ENCODE measurements at places on chromosomes 7 and 10.

- no peak for DNase-seq
Observed at GRCh38 chr7:120996988-120997345, 8.5 kb downstream of the CPED1 start.

DNA sequence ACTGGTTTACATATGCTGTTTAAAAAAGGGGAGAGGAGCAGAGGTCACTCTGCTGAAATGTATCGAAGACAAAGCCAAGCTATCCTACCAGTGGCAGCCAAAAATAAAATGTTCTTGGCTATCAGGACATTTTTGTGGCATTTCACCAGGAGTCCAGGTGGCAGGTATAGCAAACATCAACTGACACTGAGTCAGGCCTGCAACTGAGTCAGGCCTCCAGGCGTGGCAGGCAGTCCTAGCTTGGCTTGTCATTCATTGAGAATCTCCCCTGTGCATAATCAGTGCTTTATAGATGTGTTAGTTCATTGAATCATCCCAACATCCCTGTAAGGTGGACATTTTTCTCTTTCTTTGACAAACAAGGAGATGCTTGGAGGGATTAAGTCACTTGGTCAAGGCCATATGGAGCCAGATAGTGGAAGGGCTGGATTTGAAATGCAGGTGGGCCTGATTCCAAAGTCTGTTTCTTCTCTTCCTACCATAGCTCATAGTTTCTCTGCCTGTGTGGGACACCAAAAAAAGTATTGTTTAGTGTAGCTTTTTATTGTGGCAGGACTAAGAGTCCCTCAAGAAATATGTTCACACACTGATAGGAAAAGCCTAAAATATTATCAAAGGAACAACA lies 4.3 kb downstream of the DYNC1I1 start:
- no peak for DNase-seq

- DNase-seq = no peak
Observed at GRCh38 chr10:120555842-120556532, 99.0 kb downstream of the PLPP4 start.

- no peak for DNase-seq
Observed at GRCh38 chr10:29205787-29206186, 83.1 kb upstream of the LYZL1 start.

DNA sequence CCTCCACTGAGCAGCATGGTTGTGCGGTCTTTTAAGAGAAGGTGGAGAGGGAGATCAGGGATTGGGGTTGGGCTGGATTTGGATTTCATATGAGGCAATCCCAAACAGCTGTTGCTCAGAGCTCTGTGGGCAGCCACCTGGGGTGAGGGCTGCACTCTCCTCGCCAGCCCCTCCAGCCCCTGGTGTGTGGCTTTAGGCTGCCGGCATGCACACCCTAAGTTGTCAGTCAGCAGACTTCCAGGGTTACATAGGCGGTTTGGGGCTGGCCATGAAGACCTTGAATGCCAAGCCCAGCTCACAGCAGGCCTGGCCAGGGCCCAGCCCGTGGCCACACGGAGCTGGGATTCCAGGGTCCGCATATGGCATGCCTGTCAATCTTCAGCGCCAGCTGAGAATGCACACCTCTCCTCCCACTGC lies 54.8 kb downstream of the ZMIZ1 start:
- no peak for DNase-seq

DNA sequence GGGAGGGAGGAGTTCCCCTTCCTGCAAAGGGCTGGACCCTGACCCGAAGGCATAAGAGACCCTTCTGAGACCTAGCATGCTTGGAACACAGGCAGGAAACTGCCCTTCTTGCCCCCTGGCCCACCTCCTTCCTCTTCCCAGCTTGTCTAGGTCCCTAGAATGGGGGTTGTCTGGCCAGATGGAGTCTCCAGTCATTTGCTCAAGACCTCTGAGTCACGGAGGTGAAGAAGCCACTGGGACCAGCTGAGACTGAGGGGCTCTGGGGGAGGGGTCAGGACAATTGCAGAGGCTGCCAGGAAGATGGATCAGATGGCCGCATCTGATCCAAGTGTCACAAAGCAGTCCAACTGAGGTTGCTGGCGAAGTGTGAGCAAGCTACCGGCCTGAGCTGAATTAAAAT lies 46.2 kb downstream of the COL13A1 start:
- no peak for DNase-seq

GRCh38 chr10:86419101-86419500 lies 52.5 kb upstream of the GRID1 start:
- no peak for DNase-seq

- DNase-seq = no peak
Observed at GRCh38 chr7:28481091-28481926, 69.0 kb downstream of the CREB5 start.

DNA sequence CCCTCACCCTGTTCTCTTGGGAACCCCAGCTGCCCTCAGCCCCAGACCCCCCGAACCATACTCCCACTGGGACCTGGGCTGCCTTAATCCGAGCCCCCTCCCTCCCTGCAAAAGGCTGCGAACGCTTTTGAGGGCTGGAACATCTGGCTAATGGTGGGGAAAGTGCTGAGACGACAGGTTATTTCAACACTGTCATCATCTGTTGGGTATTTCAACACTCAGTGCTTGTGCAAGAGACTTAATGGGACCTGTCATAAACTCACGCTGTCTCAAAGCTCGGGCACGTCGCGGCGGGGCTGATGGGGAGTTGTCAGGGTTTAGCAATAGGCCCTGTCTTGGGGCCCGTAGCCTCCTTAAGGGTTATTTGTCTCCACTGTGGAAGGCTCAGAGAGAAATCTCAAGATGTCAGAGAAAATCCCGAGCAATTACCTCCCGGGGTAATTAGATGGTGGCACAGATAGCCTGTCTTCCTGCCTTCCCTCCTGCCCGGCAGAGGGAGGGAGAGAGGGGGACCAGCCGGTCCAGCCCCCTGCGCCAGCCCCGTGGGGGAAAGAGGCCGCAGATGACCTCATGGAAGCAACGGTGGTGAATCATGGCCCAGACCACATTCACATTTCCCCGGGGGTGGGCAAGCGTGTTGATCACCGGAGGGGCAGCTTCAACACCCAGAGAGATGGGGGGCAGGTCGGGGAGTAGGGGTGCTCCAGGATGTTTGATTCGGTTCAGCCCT lies 88.7 kb upstream of the MYL10 start:
- no peak for DNase-seq

DNA sequence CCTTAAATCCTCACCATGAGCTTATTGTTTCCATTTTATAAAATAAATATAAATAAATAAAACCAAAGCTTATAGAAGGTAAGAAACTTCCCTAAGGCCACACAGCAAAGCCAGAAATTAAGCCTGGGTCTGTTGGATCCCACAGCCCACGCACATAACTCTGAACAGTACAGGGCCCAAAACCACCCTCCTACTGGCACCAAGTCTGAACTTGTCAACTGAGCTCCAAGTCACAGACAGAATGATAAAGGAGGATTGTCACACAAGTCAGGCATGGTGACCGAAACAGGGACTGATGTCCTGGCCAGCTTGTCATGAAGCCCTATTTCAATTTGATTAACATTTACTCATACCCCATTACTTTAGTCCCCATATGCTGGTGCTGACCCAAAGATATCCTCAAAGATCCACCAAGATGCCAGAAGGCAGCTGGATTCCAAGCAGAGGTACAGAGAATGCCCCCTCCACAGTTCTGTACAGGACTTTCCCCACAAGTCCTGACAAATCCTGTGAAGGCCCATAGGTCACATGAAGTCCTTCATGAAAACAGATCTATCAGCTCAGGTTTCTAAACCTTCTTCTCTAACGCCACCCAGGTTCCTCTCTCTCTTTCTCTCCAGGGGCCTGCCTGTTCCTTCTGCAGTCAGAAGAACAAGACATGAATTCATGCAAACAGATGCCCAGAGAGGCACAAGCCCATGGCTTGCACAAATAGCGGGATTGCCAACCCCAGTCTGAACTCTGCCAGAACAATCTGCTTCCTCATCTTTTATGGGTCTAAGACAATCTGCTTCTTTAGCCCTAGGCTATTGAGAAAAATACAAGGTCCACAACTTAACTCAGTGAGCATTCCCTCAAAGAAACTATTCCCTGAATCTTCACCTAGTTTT lies 60.9 kb downstream of the GLI3 start:
- DNase-seq = no peak

DNA sequence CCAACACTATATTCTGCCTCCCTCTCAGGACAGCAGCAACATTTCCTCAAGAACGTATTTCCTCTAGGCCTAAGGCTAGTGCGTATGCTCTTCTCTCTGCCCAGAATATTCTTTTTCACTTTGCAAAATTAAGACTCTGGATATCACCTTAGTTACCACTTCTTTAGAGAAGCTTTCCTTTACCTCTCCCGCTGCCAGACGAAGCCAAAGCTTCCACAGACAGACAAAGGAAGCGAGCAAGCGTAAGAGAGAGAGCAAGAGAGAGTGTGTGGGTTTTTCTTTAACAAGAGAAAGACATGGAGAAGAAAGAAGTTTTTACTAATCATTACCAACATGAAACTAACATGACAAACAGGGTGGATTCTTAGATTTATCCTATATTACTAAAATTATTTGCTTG lies 64.1 kb downstream of the P4HA1 start:
- no peak for DNase-seq

GRCh38 chr10:103123282-103124024 lies 69.6 kb downstream of the NT5C2 start:
- no peak for DNase-seq

DNA sequence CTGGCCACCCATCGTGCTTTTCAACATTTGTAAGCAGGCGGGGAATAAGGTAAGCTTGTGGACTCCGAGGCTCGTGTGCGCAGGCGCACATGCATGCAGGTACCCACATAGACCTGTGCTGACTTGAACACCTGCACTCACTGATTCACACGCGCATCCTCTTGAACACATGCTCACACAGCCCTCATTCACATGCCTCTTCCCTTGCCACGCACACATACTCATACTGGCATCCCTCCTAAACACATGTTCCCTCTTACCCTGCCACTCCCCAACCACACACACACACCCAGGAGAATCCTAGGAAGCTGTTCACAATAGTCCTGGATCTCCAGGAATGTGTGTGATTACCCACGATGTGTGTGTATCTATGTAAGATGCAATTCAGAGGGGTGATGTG lies 44.1 kb upstream of the LBX1 start:
- DNase-seq = no peak

GRCh38 chr7:27836536-27836935 lies 96.6 kb downstream of the TAX1BP1 start:
- DNase-seq = no peak

- DNase-seq = no peak
Observed at GRCh38 chr7:104903044-104903443, 111.0 kb upstream of the KMT2E start.

GRCh38 chr7:136392856-136393255 lies 415.7 kb upstream of the MTPN start:
- DNase-seq = no peak

DNA sequence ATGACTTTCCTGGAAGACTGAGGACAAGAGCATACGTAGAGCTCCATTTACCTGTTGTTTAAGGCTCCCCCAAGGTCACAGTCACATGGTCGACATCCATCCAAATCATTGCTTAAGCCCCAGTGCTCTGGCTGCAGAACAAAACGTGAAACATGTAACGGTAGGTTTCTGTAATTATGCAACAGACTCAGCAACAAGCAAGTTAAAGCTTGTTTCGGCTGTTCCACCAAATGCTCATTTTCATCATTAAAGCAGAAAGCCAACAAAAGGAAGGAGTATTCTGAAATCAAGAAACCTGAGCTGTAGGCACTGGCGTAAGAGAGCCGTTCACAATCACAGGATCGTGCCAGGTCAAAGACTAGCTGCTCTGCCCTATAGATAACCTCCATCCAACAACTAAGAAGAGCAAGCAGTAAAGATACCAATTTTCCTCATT lies 30.0 kb downstream of the LAMB1 start:
- DNase-seq = no peak

DNA sequence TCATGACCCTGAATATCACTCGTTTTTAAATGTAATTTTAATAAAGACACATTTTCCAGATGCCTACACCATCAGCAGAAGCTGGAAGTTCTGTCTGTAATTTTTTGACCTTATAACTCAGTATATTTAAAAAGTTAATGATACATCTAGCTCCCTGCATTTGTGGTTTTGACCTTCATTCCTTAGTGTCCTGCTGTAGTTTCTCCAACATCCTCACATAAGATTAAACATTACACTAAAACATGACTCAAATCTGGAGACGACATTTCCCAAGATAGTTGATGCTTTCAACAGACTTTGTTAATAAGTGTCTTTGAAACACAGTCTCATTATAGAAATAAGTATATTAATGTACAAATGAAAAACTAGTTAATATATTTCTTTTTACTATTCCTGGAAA lies 363.1 kb downstream of the POM121L12 start:
- DNase-seq = no peak

DNA sequence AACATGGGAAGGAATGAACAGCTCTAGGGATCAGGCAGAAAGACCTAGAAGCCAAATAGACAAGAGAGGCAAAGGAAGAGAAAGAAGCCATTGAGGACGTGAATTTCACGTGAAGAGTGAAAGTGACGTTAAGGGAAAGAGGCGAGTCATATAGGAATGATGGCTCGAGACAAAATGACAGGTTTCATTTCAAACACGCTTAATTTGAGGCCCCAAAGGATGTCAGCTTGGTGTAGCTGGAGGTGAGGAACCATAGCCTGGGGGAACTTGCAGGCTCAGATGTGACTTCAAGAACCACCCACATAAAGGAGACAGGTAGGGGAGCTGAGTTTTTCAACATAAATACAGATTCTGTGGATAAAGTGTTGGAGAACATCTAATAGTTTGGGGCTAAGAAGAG lies 84.3 kb upstream of the ATP6V0A4 start:
- no peak for DNase-seq

- DNase-seq = no peak
Observed at GRCh38 chr10:65670087-65670486, 1255.7 kb upstream of the LRRTM3 start.

- DNase-seq = no peak
Observed at GRCh38 chr10:110733218-110733952, 89.2 kb downstream of the RBM20 start.

DNA sequence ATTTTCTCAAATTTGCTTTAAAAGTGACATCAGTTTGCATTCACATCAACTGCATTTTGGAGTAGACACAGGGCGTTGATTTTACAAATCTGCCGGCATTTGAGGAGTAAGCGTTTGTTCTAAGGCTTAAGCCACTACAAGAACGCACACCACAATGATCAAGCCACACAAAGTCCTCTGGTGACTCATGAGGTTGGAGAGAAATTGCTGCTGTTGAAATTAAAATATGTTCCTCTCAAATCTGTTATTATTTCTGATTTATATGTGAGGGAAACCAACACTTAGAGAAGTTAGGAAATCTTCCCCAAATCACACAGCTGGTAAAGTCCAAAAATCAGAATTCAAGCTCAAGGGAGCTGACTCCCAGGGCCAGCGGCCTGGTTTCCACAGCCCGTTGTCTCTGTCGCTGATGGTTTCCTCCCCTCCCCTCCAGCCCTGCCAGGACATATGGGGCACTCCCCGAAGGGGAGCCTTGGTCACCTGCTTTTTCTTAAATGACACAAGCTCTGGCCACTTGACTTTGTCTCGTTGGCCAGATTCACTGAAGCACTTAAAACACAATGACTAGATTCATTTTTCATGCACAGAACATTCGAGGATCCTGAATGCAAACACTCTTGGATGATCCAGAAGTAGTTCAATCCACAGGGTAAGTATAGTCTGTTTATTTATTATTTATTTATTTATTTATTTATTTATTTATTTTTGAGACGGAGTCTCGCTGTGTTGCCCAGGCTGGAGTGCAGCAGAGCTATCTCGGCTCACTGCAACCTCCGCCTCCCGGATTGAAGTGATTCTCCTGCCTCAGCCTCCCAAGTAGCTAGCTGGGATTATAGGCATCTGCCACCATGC lies 29.2 kb upstream of the KLF6 start:
- no peak for DNase-seq

GRCh38 chr7:113392421-113392820 lies 274.1 kb upstream of the SMIM30 start:
- no peak for DNase-seq
